ENCODE measurements at places on chromosomes 2 and 18.

DNA sequence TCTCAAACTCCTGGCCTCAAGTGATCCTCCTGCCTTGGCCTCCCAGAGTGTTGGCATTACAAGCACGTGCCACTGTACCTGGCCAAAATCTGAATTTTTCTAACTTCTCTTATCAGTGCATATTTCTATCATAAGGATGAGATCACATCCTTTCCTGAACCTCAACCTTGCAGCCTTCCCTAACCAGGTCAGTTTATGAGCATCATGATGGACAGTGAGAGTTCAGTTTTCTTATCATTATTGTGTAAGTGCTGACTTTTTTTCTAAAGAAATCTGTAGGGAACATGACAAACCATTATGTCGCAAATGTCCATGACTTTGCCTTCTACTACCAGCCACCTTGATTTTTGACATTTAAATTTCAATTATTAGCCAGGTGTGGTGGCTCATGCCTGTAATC, 31.5 kb downstream of the MRPL33 start:
- no peak for DNase-seq

GRCh38 chr2:52861596-52861995, 906.0 kb upstream of the CHAC2 start:
- DNase-seq = no peak

DNA sequence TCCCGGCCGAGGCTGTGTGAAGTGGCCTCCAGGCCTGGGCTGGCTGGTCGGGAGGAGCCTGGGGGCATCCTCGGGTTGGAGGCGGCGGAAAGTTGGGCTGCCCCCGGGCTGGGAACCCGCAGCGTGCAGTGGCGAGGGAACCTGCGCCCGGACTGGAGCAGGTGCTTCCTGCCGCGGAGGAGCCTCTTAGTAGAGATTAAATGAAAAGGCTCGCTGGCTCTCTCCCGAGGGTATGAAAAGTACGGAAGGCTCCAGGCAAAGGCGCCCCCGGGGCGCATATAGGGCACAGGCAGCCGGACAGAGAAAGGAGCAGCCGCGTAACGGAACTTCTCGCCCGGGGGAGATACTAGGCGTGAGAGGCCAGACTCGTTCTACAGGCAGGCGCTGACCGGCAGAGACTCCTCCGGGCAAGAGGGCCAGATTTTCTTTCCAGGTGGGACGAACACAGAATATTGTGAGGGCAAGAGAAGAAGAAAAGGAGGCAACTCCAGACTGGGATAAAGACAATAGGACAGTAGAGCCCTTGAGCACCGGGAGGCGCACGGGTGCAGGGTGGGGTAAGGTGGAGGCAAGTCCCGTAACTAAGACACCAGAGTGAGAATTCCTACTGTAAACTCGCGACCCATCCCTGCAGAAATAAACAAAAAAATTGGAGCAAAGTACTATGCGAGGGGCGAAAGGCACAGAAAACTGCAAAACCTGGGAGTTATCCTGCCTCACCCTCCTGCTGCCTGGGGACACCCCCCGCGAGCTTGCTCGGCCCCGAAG, 816 bp downstream of the CDH2 start:
- DNase-seq = no peak

- DNase-seq = peak; percentile 58
These were observed 174.9 kb downstream of the ASB1 start for GRCh38 chr2:238601433-238602222.

DNA sequence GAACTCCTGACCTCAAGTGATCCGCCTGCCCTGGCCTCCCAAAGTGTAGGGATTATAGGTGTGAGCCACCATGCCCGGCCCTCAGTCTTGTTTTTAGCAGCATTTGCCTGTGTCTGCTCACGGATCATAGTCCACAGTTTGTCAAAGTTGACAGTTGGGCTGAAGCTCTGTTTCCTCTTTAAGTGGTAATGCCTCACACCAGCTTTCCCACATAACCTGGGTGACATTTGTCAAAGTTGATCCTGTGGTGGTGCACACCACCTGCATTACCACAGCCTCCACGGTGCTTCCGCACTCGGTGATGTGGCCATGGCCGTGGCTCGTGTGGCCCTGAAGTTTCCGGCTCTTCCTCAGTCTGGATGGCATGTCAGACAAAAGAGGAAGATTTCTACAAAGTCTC, 27.1 kb downstream of the RAB31 start:
- DNase-seq = no peak

DNA sequence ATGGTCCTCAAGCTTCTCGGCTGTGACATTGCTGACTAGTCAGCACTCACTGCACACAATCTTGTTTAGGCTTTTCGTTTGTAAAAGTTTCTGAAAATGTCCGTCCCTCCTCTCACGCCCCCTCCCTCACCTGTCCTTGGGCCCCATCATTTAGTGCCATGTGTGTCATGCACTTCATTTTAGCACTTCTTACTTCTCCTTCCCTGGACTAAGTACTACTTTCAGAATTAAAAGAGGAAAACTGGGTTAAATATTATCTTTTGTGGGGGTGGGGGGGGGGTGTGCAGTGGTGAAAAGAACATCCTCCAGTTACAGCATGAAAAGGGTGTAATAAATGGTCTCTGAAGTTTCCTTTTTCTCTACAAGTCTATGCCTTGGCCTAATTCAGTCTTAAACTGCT, 182.0 kb upstream of the SP5 start:
- no peak for DNase-seq

DNA sequence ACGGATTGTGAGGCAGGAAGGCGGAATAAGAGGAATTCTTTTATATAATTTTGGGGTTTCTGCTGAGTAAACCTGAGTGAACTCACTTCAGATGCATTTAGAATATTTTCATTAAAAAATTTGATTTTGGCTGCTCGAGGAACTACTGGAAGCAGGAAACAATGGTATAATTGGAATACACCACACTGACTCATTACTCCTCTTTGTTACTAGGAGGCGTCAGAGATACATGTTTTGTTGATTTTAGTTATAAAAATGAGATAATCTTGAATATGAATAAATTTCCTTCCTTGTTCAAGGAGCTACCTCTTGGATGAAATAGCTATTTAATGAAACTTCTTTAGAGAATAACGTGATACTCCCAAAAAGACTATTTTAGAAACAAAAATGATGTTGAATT, 97.4 kb downstream of the ANKRD36 start:
- DNase-seq = no peak

DNA sequence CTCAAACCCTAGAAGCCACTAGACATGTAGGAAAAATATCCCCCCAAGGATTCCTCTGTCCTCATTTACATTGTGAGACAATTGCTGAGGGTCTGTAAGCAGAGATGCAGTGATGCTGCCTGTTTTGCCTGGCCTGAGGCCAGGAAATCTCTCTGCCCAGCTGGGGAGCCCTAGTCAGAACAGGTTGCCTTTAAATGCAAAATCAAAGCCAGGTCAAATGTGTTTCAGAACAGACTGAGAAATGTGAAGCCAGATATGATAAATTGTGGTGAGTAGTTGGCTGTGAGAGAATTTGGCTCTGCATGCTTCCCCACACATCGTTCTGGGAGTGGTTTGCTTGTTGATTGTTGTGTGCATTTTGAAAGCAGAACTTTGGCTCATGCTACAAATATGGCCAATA, 38.4 kb upstream of the NXPH2 start:
- DNase-seq = no peak

- no peak for DNase-seq
These were observed 56.8 kb downstream of the TGFA start for GRCh38 chr2:70496819-70497218.

- no peak for DNase-seq
These were observed 239.8 kb downstream of the HAUS1 start for GRCh38 chr18:46343931-46344372.

GRCh38 chr18:9740071-9740470, 32.0 kb downstream of the RAB31 start:
- DNase-seq = no peak

All from BJ (cell line).